ENCODE measurements at places on chromosomes 7 and 10.

GRCh38 chr7:51067258-51067657 lies 249.4 kb downstream of the COBL start:
- DNase-seq: no peak

GRCh38 chr10:97466755-97467154 lies 20.8 kb downstream of the ZDHHC16 start:
- no peak for DNase-seq

- DNase-seq: no peak
These were observed 80.6 kb upstream of the GATAD1 start for GRCh38 chr7:92366730-92367129.

- DNase-seq: peak; percentile 62
These were observed 692 bp downstream of the CARD11 start for GRCh38 chr7:3042861-3043489.

DNA sequence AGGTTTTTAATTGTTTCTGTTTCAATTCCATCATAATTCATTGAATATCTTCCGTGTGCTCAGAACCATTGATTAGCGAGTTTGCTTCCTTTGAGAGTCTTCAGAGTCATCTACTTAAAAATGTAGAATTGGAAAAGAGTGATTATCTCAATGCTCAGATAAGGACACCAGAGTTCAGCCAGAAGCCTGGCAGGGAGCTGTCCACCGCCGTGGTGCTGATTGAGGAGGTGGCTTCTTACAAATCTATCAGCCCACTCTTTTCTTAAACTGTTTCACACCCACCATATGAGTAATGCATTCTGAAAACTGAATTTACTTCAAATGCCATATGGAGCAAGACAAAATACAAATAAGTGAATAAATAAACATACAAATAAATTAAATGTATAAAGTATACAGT lies 79.3 kb downstream of the INSYN2A start:
- DNase-seq: no peak

DNA sequence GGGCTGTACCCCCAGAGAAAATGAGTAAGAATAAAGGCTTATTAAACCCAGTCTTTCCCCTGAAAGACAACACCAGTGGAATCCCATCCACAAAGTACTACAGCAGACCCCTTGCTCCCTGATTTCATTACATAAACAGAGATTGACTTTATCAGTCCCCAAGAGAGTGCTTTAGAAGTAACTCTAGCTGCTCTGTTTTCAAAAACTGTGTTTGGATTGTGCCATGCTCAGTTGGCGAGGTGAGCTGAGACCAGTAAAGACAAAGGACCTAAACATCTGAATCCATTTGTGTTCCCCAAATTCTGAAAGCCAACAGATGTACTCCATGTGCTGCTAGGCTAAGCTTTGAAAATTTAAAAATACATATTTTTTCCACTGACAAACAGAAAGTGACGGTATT lies 127.0 kb downstream of the ATE1 start:
- no peak for DNase-seq

DNA sequence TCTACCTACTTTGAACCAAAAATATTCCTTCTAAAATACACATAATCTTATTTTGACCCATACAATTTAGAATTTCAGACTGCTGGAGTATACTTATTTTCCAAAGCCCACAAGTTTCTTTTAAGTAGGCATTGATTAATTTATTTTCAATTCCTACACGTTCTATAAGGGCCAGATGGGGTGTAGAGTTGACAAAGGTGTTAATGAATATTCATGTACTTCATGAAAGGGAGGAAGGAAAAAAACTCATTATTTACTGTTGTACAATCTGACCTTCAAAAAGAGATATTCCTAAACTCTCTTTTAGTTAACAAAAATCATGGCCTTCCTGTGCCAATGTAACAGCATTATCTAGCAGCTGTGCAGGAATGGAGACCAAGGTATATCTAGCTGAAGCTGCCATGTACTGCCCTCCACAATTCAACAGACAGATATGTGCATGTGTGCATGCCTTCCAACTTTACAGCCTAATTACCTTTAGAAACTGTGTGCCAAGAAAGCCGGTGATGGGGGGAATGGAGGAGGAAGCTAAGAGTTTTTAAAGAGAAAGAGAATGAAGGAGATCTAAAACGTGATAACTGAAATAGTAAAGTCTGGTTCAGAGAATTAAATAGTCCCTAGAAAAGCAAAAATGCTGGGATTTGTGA lies 108.9 kb downstream of the UPF2 start:
- DNase-seq: no peak

- DNase-seq: no peak
These were observed 100.2 kb downstream of the ATXN7L1 start for GRCh38 chr7:105776068-105776790.

- no peak for DNase-seq
These were observed 163.7 kb upstream of the CDC14C start for GRCh38 chr7:48760528-48761265.

- no peak for DNase-seq
These were observed 161.6 kb downstream of the NRCAM start for GRCh38 chr7:108294595-108294994.

GRCh38 chr10:119616882-119617570 lies 20.3 kb upstream of the TIAL1 start:
- DNase-seq: no peak

- no peak for DNase-seq
These were observed 29.7 kb downstream of the VIPR2 start for GRCh38 chr7:159114981-159115380.

GRCh38 chr10:59844436-59844835 lies 61.9 kb downstream of the CCDC6 start:
- no peak for DNase-seq

GRCh38 chr10:100687143-100688003 lies 58.0 kb upstream of the PAX2 start:
- DNase-seq: no peak

DNA sequence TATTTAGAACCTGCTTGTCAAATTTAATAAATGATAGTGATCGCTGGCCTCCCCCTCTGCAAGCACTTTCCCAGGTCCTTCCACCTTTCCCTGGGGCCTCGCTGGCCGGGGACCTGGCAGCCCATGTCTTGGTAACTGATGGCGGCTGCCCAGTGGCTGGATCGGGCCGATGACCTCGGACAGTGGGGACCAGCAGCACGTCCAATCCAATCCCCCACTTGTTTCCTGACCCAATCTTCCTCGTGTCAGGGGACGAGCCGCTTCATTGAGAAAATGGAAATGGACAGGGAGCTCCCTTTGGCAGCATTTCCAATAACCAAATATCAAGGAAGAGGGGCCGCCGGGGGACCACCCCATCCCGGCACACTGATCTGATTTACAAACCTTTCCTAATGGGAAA lies 17.2 kb downstream of the EBF3 start:
- DNase-seq: no peak

GRCh38 chr7:151137791-151138152 lies 29.7 kb downstream of the GBX1 start:
- DNase-seq: no peak

GRCh38 chr10:98167191-98167590 lies 32.7 kb downstream of the R3HCC1L start:
- DNase-seq: no peak

DNA sequence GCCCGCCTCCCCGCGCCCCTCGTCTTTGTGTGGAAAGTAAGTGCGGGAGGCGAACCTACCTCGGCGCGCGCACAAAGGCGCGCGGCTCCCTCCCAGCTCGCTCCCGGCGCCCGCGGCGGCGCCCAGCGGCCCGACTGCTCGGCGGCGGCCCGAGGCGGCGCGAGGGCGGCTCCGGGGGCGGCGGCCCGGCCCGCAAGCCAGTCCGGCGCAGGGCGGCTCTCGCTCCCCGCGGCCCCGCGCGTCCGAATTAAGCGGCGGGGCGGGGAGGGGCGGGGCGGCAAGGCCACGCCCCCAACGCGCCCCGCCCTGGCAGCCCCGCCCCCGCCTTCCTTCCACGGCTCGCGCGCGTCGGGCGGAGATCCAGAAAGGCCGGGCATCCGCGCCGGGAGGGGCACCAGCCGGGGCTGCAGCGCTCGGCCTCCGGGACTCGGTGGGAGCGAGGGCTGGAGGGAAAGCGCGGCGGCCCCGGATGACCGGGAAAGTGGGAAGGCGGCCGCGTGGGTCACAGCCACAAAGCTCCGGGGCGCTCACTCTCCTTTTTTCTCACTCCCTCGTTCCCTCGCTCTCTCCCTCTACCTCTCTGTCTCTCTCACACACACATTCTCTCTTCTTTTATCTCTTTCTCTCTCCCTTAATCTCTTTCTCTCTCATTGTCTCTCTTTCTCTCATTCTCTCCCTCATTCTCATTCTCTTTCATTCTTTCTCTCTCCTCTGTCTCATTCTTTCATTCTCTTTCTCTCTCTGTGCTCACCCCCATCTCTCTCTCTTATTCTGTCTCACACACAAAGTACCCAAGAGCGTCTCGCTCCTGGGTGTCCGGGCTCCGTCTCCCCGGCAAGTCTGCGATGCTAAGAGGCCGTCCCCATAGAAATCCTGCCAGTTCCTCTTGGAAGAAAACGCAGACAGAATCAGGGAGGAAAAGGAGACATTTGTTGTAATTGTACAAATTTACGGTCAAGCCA lies 170.2 kb downstream of the FAM107B start:
- DNase-seq: peak; percentile 74

DNA sequence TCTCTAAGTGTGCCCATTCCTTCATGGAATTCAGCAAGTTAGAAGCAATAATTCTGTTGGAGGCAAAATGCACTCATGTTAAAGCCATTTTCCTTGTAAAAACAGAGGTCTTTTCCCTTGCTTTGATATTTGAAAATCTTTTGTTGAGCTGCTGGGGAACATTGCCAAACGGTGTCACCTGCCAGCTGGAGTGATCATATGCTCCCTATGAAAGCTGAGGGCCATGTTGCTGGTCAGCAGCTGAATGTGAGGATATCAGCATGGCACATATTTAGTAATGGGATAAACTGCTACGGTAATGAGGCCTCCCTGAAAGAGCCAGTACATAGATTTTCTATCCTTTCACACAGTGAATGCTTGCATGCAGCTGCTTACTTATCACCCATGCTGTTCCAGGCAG lies 224.3 kb downstream of the THSD7A start:
- DNase-seq: no peak

GRCh38 chr7:158556721-158557440 lies 30.7 kb downstream of the PTPRN2 start:
- DNase-seq: no peak

GRCh38 chr10:89900554-89900953 lies 199.2 kb downstream of the KIF20B start:
- DNase-seq: no peak

DNA sequence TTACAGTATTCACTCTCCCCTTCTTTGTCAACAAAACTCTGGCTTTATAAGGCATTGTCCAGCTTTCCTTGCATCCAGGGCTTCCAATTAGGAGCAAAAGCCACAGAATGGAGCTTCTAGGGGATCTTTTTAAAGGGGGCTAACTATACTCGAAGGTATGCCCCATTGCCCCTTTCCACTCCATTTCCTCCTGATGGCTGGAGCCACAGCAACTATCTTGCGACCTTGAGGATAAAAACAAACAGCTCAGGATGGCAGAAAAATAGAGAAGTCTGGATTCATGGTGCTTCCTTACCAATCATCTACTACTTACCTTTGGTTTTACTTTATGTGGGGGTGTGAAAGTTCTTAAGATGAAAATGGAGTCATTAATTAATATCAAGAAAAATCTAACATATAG lies 206.3 kb upstream of the PODXL start:
- DNase-seq: no peak

DNA sequence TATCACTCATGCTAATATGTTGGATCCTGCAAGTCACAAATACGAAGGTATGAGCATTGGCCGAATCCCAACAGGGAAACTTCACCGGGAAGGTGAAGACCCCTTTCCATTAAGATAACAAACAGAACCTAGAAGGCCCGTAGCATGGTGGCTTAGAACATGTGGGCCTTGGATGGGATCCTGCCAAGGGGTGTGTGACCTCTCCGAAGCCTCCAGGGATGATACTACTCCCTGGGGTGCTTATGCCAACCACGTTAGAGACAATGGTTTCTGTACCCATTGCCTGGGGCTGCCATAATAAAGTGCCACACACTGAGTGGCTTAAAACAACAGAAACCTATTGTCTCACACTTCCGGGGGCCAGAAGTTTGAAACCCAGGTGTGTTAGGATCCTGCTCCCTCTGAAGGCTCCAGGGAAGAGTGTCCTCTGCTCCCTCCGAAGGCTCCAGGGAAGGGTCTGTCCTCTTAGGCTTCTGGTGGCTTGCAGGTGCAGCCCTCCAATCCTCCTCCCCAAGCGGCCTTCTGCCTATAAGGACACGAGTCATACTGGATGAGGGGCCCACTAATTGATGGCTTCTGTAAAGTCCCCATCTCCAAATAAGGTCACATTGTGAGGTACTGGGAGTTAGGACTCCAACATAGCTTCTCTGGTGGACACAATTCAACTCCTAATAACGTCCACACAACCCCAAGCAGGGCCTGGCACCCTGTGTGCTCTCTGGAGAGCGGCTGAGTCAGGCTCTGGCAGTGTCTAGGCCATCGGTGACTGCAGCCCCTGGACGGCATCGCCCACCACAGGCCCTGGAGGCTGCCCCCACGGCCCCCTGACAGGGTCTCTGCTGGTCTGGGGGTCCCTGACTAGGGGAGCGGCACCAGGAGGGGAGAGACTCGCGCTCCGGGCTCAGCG lies 992 bp upstream of the MGMT start:
- no peak for DNase-seq

DNA sequence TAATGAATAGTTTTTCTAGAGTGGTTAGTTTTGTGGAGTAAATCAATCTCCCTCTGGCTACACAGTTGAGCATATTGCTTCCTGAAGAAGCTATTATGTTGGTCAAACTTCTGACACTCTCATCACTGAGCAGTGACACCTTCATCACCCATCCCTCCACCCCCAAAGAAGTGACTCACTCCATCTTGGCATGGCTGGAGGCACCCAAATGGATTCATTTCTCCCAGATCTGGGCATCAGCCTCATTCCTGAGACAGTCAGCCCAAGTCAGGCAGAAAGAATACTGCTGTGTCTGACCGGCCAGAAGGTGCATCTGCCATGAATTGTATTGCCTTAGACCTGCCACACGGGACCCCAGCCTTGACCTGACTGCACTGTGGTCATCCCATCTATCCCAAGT lies 117.0 kb upstream of the HABP2 start:
- DNase-seq: no peak

- no peak for DNase-seq
These were observed 49.7 kb downstream of the FAM241B start for GRCh38 chr10:69679736-69680135.

DNA sequence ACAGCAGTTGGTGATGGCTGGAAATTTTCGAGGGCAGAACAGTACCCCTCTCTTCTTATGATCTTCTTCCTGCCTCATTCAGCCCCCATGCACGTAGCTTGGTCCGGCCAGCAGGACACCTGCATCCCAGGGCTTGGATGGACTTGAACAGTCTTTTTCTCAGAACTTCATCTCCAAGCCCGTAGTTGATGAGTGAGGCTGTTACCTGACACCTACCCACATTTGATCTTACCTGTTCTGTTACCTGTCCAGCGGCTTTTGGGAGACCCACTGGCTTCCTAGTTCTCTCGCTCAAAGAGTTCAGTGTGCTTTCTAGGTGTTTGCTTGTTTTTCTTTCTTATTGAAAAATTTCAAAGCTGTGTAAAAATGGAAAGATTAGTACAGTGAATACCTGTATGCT lies 212.2 kb downstream of the CUX1 start:
- DNase-seq: no peak

GRCh38 chr10:42987121-42987541 lies 89.7 kb upstream of the RET start:
- DNase-seq: no peak

Measured in T-helper 9 cell (primary cell).